Activated naive CD4-positive, alpha-beta T cell treated with Interleukin-2 at 50 U/mL for 16 hours (primary cell): ENCODE measurements at places on chromosomes 4 and X.
A peak's percentile ranks its signal among the peaks of the same experiment; 100 is the strongest.

- no peak for DNase-seq
Measured at GRCh38 chrX:123869488-123869887, 9.6 kb downstream of the XIAP start.

GRCh38 chr4:152094970-152095700, 334.3 kb upstream of the GATB start:
- no peak for DNase-seq

DNA sequence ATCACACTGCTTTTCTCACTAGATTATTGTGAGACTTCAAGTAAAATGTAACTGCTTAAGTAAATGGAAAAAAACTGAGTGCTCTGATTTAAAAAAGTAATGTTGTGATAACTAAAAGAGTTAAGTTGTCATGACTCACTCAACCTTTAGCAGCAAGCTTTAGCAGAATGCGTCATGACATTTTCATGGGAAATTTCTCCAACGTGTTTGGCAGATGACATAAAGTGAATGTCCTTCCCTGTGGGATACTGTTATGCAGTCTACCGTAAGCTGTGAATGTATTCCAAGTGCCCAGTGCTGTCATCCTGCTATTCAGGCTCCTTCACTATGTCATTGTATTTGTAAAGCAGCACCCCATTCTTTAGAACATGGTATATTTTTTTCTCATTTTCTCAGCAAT, 136.2 kb downstream of the CPXCR1 start:
- no peak for DNase-seq

- DNase-seq: no peak
Measured at GRCh38 chr4:103067841-103068547, 8.6 kb downstream of the SLC9B2 start.

DNA sequence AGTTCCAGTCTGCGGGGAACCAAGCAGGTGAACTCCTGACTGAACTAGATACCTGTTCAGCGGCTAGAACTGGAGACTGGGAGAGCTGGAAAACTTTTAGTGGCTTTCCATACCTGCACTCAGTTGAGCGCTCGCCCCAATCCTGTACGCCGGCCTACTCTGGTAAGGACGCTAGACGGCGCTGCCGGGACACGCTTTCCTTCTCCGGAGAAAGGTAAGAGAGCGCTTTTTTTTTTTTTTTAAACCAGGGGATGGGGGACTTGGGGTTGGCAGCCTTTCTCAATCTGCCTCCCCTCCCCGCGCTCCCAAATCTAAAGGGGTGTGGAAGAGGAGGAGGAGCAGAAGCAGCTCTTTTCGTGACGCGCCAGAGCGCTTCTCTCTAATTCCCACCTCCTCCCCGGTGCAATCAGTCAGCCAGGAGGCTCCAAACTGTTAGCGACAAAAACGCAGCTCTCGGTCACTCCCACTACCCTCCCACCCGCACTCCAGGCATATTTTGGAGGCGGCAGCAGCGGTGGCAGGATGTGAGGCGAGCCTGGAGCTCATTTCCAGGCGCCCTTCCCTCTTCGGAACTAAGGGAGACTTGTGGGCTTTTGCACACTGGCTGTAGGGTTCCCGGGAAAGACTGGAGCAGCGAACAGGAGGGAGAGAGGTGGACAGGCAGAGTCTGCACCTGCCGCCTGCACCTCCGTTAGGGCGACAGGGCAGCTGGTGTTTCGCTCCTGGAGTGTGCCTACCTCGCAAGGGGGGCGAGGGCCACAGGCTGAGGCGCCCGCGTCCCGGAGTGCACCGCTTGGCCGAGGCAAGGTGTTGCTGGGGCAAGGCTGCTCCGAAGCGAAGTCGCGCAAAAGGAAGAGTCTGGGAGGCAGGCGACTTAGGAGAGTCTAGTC, at the start of gene IL1RAPL2:
Gene IL1RAPL2, plus strand, starts transcription at position 409 of the 890 bp plus-strand sequence.
- no peak for DNase-seq

DNA sequence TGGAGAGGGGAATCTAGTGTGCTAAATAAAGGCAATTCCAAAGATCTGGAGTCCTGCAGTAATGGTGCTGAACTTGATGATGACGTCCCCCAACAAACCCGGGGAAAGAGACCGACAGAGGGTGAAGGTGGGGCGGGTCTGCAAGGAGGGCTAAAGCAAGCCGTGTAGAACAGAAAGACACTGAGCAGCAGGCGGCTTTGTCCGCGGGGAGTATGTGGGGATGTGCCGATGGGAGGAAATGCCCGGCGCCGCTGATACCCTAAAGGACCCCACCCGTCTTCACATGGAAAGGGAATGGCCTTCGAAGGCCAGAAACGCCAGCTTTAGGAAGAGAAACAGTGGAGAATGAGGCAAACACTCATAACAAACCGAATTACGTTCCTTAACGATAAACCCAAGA, 528.9 kb downstream of the ZNF674 start:
- no peak for DNase-seq

GRCh38 chrX:106730401-106730800, 3.9 kb downstream of the RNF128 start:
- no peak for DNase-seq

GRCh38 chr4:102343964-102344519, 1.2 kb downstream of the SLC39A8 start:
- peak; percentile 72 for DNase-seq

DNA sequence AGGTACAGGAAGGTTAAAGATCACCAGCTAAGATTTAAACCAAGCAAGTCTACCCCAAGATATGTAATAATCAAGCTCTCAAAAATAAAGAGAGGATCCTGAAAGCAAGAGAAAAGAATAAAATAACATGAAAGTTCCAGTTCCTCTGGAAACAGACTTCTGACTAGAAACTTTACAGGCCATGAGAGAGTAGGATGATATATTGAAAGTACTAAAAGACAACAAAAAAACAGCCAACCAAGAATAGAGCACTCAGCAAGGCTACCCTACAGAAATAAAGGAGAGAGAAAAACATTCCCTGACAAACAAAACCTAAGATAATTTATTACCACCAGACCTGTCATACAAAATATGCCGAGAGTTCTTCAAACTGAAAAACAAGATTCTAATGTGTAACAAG, 450.5 kb downstream of the ARAP2 start:
- no peak for DNase-seq

- DNase-seq: no peak
Measured at GRCh38 chr4:127771535-127772275, 10.4 kb upstream of the HSPA4L start.
